Left forelimb (tissue), 1 donor: ENCODE measurements at places on chromosomes 3 and 15.

- no peak for DNase-seq
Measured at GRCh38 chr3:191275751-191276150, 53.4 kb upstream of the CCDC50 start.

GRCh38 chr3:122972141-122972540 is 55.4 kb downstream of the SEMA5B start:
- no peak for DNase-seq

DNA sequence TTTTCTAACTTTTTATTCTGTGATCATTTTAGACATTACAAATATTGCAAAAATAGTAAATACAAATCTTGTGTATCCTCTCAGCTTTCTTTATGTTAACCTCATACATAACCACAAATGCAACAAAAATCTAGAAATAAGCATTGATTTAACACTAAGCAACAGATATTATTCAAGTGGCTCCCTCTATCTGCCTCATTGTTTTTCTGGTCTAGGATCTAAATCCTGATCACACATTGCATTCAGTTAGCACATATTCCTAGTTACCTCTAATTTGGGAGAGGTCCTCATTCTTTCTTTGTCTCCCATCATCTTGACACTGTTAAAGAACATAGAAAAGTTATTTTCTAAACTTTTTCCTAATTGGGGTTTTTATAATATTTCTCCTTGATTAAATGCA is 1126.0 kb downstream of the ROBO2 start:
- no peak for DNase-seq

GRCh38 chr3:24339266-24339825 is 155.3 kb downstream of the THRB start:
- no peak for DNase-seq

GRCh38 chr15:75350601-75351361 is 3.9 kb downstream of the NEIL1 start:
- no peak for DNase-seq

- DNase-seq = no peak
Measured at GRCh38 chr3:25043749-25044148, 384.3 kb upstream of the RARB start.

DNA sequence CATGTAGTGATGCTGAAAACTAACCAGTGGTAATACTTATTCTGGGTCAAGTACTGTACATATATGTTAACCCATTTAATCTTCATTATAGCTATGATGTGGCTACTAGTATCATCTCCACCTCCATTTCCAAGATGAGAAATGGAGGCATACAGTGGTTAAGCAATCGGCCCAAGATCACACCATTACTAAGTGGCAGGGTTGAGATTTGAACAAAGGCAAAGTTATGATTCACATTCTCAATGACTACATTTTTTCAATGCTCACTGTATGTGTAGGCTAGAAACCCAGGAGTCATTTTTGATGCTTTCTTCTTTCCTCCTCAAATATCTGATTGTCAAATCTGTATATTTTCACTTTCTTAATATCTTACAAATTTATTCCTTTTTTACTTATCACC is 30.2 kb downstream of the ABI3BP start:
- DNase-seq = no peak

- DNase-seq = no peak
Measured at GRCh38 chr3:109772520-109772919, 435.2 kb upstream of the DPPA4 start.

DNA sequence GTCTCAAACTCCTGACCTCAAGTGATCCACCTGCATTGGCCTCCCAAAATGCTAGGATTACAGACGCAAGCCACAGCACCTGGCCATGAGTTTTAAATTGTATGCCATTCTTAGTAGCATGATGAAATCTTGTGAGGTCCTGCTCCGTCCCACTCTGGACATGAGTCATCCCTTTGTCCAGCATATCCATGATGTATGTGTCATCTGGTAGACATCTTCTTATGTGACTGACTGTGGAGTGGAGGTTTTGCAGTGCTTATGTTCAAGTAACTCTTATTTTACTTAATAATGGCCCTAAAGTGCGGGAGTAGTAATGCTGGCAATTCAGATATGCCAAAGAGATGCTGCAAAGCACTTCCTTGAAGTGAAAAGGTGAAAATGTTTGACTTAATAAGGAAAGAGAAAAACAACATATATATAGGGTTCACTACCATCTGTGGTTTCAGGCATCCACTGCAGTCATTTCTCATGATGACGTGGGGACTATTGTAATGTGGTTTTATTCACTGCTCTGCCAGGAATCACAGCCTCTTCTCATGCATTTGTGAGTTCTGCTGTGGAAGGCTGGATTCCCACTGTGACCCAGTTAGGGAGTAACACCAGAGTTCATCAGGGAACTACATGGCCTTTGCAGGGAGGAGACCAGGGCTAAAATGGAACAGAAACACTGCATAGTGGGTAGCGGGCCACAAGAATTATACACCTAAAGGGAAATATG is 204.6 kb upstream of the STRIT1 start:
- no peak for DNase-seq

- no peak for DNase-seq
Measured at GRCh38 chr15:68152342-68152741, 52.8 kb downstream of the CALML4 start.

GRCh38 chr3:188034989-188035388 is 119.0 kb upstream of the LPP start:
- no peak for DNase-seq

DNA sequence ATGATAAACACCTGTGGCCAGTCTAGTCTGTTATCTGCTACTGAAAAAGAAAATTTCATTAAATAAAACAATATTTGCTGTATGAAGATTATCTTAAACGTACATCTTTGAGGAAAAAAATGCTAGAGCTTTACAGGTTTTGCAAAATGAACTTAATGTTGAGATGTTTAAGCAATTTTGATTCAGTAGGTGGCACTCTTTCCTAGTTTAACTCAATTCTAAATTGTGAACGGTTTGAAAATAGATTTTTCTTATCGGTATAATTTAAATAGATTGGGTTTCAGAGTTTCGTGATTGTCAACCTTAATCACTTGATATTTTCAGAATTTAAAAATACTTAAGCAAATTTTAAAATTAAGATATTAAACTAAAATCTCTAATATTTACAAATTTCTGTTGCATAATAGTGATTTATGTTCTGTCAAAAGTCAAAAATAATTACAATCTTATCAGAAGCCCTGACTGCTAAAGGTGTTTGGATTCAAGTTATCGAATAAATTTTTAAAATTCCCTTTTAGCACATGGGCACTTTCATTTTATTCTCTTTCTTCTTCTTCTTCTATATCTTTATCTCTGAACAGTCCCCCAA is 7.0 kb upstream of the RNF111 start:
- DNase-seq = no peak

DNA sequence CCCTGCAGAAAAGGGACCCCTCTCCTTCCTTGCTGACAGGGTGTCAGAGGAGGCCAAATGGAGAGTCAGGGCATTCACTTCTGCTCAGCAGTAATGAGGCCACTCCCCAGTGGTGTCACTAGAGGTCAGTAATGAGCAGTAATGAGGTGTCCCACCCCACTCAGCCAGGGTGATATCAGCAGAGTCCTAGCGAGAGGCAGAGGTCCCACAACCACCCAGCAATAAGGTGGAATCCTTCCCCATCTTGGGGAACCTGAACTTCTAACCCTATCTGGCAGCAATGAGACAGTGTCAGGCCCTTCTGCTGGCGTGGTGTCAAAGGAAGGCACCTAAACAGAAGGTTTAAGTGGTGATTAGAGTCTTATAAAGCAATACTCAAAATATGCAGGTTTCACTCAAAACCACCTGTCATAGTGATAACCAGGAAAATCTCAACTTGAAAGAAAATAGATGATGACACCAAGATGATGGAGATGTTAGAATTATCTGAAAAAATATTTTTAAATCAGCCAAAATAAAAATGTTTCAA is 12.9 kb downstream of the OCA2 start:
- DNase-seq = no peak

DNA sequence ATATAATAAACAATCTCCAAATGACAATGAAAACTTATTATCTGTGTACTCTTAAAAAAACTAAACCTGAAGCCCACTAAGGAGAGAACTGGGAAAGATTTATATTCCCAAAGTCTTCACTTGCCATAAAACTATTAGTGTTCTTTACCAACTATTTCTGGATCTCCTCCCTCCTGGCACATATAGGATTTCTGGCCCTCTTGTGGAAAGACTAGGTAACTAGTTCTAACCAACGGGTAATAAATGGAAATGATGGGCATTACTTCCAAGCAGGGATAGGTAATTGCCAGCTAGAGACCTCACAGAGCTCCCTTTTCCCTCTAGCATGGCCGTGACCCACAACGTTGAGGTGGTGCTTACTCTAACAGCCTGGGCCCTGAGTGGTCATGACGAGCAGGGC is 110.1 kb downstream of the DNAH12 start:
- no peak for DNase-seq

DNA sequence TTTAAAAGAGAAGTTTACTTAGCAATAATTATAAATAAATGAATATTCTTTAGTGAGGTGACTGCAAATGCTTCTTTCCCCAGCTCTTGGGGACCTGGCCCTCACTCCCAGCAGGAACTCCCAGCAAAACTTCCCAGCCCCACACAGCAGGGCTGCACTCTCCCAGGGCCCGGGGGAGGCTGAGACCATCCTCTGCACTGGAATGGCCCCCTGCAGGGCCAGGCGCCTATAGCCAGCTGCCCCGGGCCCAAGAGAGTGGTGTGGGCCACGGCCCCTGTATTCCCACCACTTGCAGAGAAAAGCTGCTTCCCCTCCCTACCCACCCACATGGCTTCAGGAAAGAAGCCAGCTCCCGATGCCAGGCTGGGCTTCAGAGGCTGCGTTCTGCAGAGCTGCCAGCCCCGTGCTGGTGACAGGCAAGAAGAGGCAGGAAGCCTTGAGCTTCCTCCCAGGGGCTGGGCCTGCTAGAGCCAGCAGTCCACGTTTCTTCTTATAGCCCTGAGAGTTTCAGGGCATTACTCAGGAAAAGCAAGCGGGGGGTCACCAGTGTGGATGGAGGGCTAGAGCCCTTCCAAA is 20.0 kb downstream of the IDH2 start:
- no peak for DNase-seq

GRCh38 chr15:48388910-48389309 is 57.7 kb downstream of the DUT start:
- no peak for DNase-seq

- no peak for DNase-seq
Measured at GRCh38 chr3:187130346-187131066, 8.8 kb downstream of the RPL39L start.

GRCh38 chr3:158465074-158465473 is 105.9 kb upstream of the MLF1 start:
- DNase-seq = no peak

DNA sequence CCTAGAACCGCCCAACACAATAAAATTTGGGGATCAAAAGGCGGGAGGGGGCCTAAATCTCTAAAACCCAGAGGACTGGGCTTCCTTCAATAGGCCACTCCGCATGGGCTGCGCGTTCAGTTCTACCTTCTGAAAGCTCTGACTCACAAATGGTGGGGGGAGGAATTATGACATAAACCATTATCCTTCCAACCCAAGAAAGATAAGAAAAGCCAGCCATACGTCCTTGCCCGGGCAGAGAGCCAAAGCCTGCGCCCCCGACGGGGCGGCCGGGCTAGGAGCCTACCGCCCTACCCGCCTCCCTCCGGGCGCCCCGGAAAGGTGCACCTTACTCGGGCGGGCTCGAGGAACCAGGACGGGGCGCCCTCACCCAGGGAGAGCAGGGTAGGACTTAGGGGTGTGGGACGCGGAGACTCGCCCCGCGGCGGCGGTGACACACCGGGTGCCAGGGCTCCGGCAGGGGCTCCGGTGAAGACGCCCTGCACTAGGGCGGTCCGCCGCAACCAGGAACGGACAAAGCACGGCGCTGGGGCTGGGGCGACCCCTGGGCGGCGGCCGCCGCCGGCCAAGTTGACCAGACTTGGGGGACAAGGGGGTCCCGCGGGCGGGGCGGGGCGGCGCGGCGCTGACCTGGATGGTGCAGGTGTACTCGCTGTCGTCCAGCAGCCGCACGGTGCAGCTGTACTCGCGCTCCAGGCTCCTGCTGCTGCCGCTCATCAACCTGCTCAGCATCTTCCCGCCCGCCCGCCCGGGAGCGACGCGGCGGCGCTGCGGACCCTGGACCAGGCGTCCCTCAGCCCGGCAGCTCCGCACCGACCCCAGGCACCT is 534 bp downstream of the FRMD5 start:
- DNase-seq = no peak

GRCh38 chr3:17039594-17039993 is 154.8 kb downstream of the PLCL2 start:
- no peak for DNase-seq

DNA sequence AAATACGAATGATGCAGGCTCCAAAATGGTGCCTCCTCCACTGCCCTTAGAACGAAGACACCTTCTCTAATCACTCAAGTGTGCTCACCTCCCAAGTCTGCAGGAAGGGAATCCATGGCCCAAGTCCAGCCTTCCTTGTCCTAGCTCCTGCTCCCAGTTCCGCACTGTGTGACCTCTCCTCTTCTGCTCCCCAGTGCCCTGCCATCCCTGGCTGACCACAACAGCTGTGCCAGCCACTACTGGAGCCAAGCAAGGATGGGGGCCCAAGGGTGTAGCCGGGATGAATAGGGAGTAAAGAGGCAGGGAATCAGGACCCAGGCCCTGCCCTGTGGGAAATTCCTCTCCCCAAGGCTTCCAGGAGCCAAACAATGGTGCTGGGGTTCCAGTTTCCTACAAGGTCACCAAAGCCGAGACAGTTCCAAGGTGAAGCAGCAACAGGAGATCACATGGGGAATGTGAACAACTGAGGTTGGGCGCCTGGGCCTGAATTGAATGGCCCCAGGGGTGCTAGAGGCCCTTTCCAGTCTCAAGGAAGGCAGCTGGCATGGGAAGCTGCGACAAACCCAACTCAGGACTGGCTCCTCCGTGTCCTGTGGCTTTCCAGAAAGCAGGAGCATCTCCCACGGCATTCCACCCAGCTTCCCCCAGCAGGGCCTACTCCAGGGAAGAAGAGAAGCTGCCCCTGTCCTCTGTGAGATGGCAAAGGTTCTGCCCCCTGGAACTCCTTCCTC is 20.2 kb downstream of the SEMA7A start:
- no peak for DNase-seq

GRCh38 chr3:99601515-99601914 is 36.9 kb upstream of the COL8A1 start:
- DNase-seq = no peak

GRCh38 chr15:69574506-69574905 is 121.9 kb downstream of the RPLP1 start:
- no peak for DNase-seq

DNA sequence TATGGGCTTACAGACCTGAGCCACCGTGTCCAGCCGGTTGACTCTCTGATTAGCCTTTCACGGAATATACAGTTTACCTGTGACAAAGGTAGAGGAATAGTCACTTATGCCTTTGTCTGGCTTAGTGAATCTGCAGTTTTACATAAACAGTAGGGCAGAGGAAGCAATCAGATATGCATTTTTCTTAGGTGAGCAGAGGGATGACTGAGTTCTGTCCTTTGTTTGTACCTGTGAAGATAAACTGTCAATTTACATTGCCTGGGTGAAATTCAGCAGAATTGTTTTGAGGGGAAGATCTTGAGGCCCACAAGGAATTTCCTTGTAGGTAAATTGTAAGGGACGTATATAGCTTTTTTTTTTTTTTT is 10.8 kb downstream of the EDEM1 start:
- DNase-seq = no peak

GRCh38 chr3:90018779-90019178 is 911.4 kb downstream of the EPHA3 start:
- DNase-seq = no peak

- no peak for DNase-seq
Measured at GRCh38 chr15:30984542-30984941, 6.9 kb downstream of the MTMR10 start.

- no peak for DNase-seq
Measured at GRCh38 chr15:59251001-59251845, 44.6 kb downstream of the LDHAL6B start.
